ENCODE measurements at places on chromosomes 6 and 20.

- DNase-seq: no peak
Measured at GRCh38 chr20:32333181-32333987, 24.7 kb upstream of the ASXL1 start.

- peak; percentile 55 for DNase-seq
Measured at GRCh38 chr20:45368221-45368980, 5.4 kb downstream of the SYS1 start.

DNA sequence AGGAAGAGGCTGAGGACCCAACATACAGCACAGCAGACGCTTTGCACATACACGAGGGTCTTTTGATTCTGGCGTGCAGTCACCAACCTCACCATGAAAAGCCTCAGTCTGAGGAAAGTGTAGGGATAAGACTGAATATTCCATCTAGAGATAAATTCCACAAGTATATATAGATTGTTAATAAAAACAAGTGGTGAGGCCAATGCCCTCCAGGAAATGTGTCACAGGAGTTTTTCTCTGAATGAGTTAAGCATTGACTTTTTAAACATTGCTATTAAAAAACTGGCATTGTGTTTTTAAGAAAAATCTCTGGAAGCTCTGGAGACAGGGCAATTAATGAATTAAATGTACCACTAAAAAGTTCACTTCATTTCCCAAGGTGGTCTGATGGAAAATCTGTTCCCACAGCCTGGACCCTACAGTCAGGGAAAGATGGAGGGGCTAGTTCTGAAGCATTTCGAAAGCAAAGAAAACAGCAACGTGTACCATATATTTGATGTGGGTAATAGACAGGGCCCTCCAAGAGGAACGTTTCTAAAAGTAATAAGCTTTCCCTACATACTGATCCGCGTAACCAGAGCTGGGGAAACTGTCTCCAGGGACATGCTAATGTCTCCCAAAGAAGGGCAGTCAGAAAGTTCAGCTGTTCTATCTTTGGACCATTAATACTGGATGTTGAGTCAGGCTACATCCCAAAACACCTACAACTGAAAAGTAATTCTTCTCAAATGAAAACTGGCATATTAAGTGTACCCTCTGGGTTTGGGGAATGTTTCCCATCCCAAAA, 301.1 kb downstream of the FOXC1 start:
- DNase-seq: no peak

- DNase-seq: no peak
Measured at GRCh38 chr6:166078294-166078693, 89.4 kb downstream of the TBXT start.

DNA sequence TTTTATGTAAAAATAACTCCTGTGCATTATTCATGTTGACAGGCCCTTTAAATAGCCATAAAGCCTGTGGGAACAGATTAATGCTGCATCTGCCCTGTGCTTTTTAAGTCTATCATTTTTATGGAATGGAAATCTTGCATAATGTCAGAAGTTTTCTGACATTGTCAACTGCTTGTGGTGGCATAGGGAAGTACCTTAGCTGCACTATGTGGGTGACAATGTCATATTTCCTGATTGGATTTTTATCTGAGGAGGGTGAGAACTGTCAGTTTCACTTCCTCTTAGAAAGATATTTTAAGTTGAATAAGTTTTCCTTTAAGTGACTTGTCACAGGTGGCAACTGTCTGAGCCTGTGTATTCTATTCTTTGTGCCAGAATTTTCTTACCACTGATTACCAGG, 267.9 kb downstream of the PLCB1 start:
- DNase-seq: no peak

GRCh38 chr6:108968325-108969316, 120.4 kb downstream of the ARMC2 start:
- no peak for DNase-seq
